ENCODE measurements at places on chromosomes 5 and 9.

- no peak for DNase-seq
Measured at GRCh38 chr9:121169094-121169601, 32.5 kb downstream of the RAB14 start.

GRCh38 chr9:79346350-79347020 lies 225.3 kb upstream of the TLE4 start:
- DNase-seq, result no peak

DNA sequence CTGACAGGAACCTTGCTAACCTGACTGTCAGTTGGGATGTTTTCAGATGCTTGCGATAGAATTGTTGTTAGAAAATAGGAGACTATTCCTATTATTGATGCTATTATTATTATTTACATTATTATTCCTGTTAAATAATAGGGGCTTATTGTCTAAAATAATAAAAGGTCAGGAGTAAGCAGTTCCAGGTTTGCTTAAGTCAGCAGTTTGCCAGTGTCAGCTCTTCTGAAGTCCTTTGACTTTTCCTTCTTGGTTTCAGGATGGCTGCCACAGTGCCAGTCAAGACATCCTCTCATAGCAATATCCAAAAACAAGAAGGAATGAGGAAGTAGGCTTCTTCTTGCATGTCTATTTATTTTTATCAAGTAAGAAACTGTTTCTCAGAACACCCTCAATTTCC lies 141.7 kb upstream of the MARCHF11 start:
- DNase-seq, result no peak

DNA sequence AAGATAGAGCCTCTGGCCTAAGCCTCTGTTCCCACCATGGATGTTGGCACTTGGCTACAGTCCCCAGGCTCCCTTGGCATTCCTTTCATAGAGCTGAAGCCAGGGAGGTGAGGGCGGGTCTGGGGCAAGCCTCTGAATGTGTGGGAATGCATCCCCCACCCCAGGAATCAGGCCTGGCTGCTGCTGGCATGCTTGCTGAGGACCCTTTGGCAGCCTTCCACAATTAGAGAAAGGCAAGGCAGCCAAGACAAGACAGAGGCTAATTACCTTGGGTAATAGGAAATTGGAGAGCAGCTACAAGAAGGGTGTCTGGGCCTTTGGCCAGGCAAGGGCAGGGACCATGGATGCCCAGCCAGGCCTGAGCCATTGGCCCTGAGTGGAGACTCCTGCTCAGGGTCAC lies 204.4 kb upstream of the TRIM32 start:
- no peak for DNase-seq

- no peak for DNase-seq
Measured at GRCh38 chr5:107957051-107957450, 286.3 kb upstream of the EFNA5 start.

DNA sequence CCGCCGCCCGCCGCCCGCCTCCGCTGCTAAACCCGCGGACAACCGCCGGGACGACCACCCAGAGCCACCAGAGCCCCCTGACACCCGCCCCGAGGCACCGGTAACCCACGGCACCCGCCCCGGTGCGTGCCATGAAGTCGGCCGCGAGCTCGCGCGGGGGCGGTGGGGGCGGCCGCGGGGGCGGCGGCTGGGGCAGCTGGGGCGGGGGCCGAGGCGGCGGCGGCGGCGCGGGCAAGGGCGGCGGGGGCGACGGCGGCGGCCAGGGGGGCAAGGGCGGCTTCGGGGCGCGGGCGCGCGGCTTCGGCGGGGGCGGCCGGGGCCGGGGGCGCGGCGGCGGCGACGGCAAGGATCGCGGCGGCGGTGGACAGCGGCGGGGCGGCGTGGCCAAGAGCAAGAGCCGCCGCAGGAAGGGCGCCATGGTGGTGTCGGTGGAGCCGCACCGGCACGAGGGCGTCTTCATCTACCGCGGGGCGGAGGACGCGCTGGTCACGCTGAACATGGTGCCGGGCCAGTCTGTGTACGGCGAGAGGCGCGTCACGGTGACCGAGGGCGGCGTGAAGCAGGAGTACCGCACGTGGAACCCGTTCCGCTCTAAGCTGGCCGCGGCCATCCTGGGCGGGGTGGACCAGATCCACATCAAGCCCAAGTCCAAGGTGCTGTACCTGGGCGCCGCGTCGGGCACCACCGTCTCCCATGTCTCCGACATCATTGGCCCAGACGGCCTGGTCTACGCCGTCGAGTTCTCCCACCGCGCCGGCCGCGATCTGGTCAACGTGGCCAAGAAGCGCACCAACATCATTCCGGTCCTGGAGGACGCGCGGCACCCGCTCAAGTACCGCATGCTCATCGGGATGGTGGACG lies 499 bp downstream of the FBLL1 start:
- no peak for DNase-seq

- no peak for DNase-seq
Measured at GRCh38 chr5:14415024-14415697, 166.4 kb upstream of the OTULINL start.

DNA sequence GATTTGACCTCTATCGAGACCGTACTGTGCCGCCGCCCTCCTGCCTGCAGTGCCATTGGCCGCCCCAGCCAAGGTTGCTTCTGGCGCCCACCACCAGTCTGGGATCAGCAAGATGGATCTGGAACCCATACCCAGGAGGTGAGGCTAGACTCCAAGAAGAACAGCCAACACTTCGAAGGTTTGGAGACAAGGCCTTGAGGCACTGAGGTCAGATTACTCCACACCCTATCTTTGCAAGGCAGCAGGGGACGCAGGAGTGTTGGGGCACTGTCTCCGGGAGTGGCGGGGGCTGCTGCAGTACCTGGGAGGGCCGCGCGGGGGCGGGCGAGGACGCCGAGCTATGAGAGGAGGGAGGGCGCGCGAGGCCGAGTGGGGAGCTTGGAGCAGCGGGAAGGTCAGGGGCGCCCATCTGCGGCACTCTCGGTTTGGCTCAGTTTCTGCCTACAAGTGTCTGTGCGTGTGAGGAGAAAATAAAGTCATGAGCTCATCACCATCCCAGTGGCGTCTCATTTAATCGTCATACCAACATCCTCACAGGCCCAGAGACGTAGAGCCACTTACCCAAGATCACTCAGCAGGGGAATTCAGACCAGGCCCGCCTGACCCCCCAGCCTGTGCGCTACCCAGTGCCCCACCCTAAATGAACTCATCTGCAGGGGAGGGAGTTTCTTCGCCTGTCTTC lies 20.5 kb upstream of the PSD2 start:
- no peak for DNase-seq

- no peak for DNase-seq
Measured at GRCh38 chr5:160507221-160507721, 85.6 kb downstream of the PTTG1 start.

DNA sequence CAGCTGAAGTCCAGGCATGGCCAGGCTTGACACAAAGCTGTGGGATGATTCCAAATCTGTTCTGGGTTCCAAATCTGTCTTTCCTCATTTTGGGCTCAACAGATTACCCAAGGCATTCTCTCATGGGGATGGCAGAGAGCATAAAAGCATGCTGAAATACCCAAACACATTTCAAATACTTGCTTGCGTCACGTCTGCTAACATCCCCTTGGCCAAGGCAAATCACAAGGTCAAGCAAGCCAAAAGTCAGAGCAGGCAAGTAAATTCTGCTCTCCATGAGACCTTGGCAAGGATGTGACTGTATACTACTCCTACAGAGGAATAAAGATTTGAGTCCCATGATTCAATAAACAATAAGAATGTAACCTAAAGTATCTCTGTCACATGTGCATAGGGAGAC lies 306.7 kb downstream of the EPB41L4A start:
- DNase-seq, result no peak

DNA sequence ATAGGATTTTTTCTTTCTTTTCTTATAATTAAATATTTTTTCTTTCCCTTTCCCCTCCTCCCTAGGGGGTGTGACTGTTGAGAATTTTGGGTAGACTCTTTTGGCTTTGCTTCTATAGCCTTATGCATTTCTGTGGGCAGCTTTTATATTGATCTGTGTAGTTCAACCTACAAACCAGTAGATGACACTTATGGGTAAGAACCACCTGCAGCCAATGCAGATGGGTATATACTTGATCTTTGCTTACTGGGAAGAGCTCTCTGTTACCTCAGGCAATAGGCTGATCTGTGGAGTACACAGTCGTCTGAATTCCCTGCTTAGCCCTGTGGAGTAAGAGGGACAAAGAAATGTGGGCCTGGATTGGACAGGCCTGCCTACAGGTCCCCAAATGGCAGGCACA lies 102.7 kb upstream of the STARD4 start:
- no peak for DNase-seq

DNA sequence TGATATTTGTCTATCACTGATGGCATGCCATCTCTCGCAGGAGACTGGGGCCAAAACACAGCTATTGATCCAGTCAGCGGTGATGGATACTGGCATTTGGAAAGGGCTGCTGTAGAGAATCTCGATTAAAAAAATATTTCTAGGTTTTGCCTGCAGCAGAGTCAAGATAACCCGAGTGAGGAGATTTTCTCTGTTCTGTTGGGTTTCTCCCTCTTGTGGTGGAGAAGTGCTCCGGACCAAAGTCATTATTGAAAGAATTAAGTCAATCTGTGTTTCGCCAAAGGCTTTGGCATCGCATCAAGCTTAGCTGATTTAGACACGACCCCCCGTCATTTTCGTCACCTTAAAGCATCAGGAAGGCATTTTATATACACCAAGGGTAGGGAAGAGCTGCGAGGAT lies 97.1 kb upstream of the IRX2 start:
- DNase-seq, result no peak

DNA sequence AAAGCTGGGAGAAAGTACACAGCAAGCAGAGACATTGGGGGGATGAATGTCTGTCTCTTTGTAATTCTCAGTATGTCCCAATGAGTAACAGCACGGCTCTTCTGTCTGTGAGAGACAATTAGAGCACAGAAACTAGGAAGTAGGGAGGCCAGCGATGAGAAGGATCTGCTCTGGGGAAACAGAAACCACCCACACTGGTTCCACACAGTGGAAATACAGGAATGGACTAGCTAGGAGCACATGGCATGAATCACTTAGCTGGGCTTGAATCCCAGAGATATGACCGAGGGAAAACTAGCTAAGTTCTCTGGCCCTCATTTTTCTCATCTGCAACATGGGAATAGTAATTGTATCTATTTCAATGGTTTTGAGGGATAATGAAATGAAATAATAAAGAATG lies 895.9 kb downstream of the TLE4 start:
- DNase-seq, result no peak

- no peak for DNase-seq
Measured at GRCh38 chr5:105877592-105877991, 1793.1 kb downstream of the EFNA5 start.

DNA sequence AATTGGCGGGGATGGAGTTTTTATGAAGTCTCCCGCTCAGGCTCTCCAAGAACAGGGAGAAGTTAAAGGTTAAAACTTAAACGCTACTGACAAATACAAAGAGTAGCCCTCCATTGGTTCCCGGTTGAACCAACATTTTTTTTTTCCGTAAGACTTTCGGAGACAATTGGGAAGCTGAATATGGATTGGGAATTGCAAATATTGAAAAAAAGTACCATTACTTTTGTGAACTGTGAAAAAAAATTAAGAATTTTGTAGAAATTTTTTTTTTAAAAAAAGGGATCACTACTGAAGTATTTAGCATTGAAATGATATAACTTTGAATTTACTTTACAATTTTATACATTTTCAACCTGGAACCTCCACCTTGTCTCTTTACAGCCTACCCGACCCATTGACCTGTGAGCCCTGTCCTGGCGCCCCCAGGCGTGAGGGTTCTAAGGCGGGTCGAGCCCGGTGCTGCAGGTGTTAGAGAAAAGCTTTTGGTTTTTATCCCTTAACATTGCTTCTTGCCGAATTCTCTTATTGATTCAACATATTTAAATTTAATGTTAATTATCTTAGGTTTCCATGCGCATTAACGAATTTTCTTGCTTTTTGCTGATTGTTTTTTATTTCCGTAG lies 448 bp upstream of the ZNF782 start:
- DNase-seq, result no peak

DNA sequence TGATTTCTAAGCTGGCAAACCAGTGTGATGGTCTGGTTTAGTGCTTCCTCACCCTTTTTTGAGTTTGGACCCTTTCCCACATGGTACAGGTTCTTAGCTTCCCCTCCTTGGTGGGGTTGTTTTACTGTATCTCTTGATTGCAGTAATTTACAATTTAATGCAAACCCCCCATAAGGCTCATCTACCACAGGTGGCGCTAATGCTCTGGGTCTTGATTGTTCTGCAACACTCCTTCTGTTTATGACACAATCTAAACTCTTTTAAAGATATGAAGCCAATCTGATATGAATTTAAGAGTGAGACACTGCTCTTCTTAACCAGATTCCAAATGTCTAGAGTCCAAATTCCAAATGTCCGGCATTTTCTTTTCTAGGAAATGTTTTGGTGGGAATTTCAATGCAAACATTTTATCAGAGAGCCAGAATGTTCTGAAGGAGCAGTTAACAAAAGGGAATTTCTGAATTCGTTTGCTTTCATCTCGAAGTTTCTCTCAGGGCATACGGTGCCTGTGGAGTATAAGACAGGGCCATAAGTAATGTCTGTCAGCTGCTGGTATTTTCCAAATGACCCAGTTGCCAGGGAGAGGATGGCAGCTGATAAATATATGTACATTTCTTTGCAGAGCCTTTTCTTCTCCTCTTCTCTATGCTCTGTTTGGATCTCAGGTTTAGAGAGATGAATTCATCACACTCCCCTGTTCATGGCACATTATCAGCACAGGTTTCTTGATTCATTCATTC lies 246.8 kb downstream of the ARHGAP26 start:
- no peak for DNase-seq

DNA sequence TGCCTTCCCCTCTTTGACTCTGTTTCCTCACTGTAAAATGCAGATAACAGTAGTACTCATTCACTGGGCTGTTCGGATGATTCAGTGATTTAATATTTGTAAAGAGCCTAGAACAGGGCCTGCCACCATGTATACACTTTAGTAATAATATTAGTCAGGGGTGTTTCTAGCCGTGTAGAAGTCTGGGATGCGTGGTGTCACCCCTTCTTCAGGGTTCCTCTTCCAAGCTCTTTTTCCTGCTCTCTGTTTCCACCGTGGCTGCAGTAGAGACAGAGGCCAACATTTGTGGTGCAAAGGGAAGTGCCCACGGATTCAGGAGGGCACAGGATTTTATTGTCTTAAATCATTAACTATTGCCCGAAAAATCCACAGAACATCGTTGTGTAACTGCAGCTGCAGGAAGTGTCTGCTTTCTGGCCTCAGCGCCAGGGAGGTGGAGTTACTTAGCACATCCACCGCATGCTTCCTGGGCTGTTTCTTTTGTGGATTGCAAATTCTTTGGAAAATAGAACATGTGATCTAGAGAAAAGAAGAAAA lies 61.7 kb downstream of the TRIO start:
- no peak for DNase-seq

DNA sequence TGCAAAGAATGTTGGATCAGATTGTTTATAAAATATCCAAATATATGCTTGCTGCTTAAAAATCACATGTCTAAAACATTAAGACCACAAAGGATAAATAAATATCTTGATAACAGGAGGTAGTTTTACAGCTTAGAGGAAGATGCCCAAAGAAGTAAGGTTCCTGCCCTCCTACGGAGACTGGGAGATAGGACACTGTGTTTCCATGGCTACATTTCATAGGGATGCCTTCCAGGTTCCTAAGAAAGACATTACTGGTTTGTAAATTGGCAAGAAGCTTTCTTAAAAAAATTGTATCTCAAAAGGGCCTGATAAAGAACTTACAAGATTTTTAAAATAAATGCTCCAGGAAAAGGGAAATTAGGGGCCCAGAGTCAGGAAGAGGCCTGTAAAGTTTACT lies 437.2 kb downstream of the HINT1 start:
- no peak for DNase-seq

GRCh38 chr5:140366589-140367255 lies 6.7 kb downstream of the SLC4A9 start:
- no peak for DNase-seq

GRCh38 chr5:136814619-136815378 lies 449.5 kb upstream of the TRPC7 start:
- no peak for DNase-seq

- no peak for DNase-seq
Measured at GRCh38 chr5:34899066-34899465, 16.2 kb downstream of the RAD1 start.
